ENCODE measurements at places on chromosomes 7 and 10.
A peak's percentile ranks its signal among the peaks of the same experiment; 100 is the strongest.

DNA sequence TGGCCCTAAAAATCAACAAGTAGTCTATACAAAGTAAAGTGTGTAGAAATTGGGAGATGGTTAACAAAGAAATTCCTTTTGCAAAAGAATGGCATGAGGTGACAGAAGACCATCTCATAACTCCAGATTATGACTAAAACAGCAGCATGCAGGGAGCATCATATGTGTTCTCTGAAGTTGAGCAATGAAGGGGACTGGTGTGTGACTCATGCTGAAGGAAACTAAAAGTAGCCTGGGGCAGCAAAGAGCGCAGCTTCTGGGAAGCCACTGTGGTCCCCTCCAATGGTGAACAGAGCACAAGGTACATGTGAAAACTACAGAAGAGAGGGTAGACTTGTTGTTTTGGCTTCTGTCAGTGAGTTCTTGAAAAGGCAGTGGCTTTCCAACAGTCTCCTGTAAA, 133.4 kb downstream of the MACC1 start:
- no peak for DNase-seq

DNA sequence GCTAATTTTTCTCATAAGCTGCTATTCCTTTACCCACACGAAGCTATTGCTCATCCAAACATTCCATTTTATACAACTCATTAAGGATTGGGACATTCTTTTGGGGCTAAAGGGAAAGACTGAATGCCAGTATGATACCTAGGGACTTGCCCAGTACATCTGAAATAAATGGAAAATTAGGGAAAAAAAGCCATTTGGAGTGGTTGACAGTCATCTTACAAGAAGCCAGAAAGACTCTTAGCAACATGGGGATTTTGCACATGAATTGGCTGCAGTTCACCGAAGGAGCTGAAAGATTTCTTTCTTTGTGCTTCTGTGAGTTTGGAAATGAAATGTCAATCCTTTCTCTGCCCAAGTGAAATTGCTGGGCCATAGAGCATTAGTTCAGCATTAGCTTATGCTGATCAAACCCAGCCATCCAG, 43.3 kb upstream of the MTURN start:
- DNase-seq, result no peak

DNA sequence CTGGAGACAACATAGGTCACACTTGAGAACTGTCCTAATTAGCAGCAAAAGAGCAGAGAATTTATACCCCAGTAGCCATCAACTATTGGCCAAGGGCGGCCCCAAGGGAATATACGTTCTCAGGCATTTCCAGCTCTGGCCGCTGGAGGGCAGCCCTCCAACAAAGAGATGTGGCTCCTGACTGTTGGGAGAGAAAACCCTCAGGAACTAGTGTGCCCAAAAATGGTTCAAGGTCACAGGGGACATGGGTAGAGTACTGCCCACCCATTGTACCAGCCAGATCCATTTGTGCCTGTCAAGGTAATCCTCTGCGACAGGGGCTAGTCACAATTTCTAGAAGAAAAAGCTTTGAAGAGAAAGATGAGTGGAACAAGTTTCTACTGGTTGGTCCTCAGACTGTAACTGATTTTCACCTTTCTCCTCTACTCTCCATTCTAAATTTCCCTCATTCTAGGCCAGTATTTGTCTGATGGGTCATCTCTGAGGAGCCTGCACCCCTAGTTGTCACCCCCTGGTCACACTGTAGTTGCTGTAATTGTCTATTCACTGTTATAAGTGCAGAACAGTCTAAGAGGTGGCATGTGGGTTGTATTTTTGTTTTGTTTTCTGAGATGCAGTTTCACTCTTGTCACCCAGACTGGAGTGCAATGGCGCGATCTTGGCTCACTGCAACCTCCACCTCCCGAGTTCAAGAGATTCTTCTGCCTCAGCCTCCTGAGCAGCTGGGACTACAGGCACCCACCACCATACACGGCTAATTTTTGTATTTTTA, 14.7 kb upstream of the C7orf33 start:
- DNase-seq, result peak; percentile 65

GRCh38 chr10:15571575-15571974, 148.1 kb downstream of the ITGA8 start:
- no peak for DNase-seq

GRCh38 chr7:106193661-106194060, 81.5 kb upstream of the SYPL1 start:
- no peak for DNase-seq

DNA sequence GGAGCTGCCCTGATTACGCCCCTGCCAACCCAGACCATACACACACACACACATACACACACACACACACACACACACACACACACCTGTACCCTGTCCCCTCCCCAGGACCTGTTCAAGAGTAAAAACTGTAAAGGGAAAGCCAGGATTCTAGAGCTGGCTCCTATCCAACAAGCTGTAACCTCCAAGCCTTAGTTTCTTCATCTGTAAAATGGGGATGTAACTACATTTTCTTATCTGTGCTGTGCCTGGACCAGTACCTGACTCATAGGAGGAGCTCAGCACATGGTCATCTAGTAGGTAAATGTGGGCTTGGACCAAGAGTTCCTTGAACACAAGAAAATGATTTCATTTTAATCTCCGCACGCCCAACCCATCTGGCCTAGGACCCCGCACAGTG, 128.8 kb downstream of the ZMIZ1 start:
- DNase-seq, result no peak

- DNase-seq, result no peak
Measured at GRCh38 chr10:84172467-84173356, 889 bp upstream of the GPR15LG start.

DNA sequence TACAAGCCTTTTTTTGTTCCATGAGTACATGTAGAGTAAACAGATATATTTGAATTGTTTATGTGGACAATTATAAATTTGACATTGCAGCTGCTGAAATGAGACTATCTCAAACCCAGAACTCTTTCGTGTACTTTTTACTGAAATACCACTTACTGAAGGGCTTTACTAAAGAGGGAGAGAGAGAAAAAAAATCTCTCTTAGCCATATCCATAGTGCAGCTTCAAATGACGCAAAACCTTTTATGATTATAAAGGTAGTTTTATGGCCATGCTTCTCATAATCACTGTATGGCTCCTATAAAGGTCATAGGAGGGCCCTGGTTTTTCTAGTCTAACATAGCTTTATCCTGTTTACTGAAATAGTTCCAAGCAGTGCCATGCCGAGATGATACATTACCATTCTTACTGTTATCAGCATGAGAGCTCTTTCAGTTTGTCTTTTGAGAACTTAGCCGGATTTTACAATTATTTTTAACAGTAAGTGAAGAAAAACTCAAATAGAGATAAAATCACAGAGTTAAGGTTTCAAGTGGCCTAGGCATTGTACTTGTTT, 35.1 kb downstream of the KCND2 start:
- no peak for DNase-seq

- no peak for DNase-seq
Measured at GRCh38 chr10:30488316-30488715, 54.3 kb downstream of the MAP3K8 start.

DNA sequence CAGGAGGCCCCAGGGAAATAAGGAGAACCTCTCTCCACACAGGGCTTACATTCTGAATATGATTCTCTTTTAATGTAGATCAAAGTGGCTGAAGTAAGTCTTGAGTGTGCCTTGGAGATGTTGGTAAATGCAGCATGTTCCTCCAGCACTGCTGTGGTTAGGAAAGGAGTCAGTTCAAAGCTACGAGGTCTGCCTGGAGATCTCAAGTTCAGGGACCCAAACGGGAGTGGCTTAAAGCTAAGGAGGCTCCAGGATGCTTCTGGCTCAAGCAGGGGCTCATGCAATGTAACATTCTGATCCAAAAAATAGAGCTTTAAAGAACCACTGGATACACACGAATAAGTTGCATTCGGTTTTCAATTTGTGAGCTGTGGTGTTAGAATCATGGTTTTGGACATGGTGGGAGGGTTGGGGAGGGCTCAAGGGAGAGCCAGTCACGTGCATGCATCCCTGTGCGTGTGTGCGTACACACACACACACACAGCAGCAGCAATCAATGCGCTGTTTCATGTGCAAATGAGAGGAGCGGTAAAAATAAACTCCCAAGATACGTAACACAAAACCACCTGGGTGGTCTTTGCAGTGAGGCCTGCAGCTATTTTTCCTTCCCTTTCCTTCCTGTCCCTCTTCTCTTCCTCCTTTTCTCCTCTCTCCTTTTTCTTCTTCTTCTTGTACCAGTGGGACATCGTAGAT, 70.5 kb downstream of the AOAH start:
- no peak for DNase-seq

DNA sequence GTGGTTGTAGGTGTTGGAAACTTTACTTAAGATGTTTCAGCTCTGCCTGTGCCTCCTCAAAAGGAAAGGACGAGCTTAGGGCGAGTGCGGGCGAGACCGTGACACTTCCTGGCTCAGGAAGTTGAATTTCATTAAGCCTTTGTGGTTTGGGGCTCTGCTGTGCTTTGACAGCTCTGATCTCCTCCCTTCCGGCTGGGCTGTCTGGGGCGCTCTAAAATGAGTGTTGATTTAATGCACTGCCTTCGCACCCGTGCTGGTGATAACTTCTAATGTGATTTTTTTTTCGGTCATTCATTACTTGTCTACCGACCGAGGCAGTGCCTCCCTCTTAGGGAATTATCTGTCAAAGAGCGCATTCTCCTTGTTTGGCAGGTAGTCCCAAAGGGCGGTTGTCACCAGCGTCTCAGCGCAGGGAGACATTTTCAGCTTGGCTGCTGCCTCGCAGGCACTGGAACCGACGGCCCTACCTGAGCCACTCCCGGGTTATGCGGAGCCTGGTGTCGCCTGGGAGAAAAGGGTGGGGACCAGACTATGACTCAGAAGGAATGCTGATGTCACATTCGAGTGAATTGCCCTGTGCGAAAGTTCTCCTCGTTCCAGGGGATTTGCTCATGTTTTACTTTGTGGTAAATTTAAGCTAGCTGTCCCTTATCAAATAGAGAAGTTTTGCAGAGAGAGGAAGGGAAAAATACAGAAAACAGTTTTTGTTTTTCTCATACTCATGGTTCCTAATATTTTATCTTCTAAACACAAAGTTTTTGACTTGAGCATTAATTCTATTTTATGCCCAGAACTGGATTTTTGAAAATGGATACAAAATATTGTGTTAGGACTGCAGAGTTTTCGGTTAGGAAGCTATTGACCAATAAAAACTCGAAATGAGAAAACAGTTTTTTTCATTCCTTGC, 920 bp downstream of the TES start:
- DNase-seq, result no peak

DNA sequence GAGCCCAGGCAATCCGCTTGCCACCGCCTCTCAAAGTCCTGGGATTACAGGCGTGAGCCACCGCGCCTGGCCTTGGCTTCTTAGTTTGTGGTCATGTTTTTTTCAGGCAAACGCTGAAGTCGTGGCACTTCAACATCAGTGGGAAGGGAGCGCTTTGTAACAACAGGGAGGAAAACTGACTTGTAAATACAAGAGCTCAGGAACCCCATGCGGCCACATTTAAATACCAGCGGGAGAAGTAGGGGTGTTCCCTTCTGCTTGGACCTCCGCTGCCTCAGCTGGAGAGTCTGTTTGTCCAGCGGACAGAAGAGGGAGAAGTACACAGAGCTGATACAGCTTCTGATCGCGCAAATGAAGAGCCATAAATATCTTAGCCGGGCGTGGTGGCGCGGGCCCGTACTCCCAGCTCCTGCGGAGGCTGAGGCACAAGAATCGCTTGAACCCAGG, 108.7 kb upstream of the KMT2C start:
- peak; percentile 74 for DNase-seq

DNA sequence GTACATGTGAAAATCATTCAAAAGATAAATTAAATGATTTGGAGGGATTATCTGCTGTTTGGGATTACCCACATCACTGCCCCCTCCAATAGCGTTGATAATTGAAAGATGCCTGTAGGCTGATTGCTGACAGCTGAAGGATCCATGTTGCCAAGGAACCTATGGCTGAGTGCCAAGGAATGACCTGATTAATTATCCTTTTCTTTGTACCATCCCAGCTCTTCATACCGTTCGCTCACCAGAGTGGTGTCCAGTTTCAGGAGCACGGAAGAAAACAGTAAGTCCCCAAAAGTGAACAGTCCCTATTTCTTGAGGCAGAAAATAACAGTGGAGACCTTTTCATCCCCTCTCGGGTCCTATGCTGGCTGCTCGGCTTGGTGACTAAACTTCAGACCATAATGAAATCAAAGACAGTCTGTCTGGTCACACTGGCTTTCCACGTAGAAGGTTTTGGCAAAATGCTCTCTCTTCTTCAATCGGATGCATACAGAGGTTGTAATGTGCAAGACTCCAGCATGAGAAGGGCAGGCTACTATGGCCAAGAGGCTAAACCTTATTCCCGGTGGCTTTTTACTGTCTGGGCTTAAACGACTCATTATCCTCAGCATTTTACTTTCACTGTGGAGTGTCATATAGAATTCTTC, 108.8 kb downstream of the SPAG6 start:
- no peak for DNase-seq

GRCh38 chr10:75825235-75825634, 393.8 kb downstream of the LRMDA start:
- DNase-seq, result no peak

GRCh38 chr10:108471420-108471819, 1306.9 kb upstream of the SORCS1 start:
- no peak for DNase-seq
